NCI-H1092 treated with DMSO at 0.1 percent for 48 hours (cell line): ENCODE measurements at places on chromosomes 5 and 9.
A peak's percentile ranks its signal among the peaks of the same experiment; 100 is the strongest.

GRCh38 chr5:142390334-142390733, 65.5 kb upstream of the SPRY4 start:
- DNase-seq = no peak

- no peak for DNase-seq
Measured at GRCh38 chr5:31412324-31412723, 119.6 kb downstream of the DROSHA start.

DNA sequence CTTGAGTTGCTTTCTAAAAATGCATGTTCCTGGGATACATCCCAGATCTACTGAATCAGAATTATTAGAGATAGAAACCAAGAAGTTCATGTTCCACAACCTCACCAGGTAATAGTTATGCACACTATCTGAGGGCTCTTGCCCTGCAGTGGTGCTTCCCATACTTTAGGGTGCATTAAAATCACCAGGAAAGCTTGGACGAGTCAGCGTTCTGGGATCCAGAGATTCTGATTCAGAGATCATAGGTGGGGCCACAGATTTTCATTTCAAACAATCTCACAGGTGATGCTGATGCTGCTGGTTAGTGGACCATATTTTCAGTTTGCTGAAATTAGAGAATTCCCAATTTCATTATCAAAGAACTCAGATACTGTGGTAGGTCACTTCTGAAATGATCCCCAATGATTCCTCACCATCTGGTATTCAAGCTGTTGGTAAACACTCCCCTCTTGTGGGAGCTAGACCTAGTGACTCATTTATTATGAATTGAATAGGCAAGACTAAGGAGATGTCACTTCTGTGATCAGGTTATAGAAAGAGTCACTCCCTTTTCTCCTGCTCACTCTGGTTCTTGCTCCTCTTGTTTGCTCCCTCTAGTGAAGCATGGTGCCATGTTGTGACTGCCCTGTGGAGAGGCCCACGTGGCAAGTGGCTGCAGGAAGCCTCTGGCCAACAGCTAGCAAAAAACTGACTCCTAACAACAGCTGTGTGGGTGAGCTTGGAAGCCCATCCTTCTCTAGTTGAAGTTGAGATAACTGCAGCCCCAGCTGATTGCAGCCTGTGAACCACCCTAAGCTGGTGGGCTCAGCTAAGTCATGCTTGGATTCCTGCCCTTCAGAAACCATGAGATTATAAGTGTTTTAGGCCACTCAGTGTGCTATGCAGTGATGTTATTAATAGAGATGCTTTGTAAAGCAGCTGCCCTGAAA, 59.8 kb downstream of the SH3TC2 start:
- DNase-seq = no peak

DNA sequence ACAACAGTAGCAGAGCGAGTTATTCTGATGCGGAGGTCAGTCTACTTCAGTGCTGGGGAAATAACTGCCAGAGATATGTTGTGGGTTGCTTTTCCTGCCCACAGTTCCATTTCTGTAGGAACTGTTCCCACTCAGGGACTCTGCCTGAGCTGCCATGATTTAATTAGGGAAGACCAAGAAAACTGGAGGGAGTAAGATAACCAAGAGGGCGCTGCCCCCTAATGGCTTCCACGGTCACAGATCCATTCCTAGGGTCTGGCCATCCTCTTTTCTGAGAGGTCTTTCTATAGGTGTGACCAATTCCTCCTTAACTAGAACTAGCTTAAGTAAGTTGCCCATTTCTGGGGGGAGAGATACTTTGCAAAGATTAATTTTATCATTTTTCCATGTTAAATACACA, 125.9 kb downstream of the APBA1 start:
- peak; percentile 69 for DNase-seq

- DNase-seq = no peak
Measured at GRCh38 chr9:94921656-94922055, 195.2 kb downstream of the AOPEP start.

GRCh38 chr9:125095821-125096443, 47.4 kb downstream of the SCAI start:
- DNase-seq = no peak

DNA sequence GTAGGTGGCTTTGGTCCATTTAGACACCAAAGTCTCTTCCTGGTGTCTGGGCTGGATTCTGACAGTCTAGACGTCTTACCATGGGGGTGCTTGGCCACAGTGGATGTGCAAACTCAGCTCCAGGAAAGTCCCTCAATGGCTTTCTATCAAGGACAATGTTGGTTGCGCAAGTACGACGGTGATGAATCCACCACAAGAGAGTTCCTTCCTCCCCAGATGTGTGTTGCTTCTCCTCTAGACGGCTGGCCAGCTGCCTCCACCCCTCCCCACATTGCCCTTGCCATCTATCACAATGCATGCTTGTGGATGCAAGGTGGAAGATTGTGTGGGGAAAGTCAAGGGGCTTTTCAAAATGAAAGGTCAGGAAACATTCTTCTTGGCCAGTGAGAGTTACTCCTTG, 89.7 kb upstream of the IRX2 start:
- no peak for DNase-seq

DNA sequence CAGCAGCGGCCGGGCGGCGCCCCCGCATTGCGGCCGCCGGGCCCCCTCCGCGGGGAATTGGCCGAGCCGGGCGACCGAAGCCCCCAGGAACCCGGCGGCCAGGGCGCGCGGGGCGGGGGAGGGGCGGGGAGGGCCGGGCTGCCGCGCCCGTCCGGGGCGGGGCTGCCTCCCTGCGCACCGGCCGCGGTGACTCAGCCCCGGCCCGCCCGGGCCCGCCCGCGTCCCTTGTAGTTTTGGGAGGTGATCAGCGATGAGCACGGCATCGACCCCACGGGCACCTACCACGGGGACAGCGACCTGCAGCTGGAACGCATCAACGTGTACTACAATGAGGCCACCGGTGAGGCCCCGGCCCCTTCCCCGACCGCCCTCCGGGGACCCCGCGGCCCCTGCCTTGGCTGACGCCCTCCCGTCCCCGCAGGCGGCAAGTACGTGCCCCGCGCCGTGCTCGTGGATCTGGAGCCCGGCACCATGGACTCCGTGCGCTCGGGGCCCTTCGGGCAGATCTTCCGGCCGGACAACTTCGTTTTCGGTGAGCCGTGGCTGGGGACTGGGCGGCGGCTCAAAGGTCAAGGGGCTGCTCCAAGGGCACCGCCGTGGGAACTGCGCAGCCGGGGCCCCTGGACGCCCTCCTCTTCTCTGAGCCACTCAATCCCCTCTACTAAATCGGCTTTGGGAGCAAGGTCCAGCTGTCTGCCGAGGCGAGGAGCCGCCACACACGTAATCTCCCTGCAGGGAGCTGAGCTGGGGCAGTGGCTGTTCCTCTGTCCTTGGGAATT, 592 bp downstream of the TUBB4B start:
- no peak for DNase-seq

- DNase-seq = no peak
Measured at GRCh38 chr5:146344155-146345118, 5.8 kb downstream of the POU4F3 start.

DNA sequence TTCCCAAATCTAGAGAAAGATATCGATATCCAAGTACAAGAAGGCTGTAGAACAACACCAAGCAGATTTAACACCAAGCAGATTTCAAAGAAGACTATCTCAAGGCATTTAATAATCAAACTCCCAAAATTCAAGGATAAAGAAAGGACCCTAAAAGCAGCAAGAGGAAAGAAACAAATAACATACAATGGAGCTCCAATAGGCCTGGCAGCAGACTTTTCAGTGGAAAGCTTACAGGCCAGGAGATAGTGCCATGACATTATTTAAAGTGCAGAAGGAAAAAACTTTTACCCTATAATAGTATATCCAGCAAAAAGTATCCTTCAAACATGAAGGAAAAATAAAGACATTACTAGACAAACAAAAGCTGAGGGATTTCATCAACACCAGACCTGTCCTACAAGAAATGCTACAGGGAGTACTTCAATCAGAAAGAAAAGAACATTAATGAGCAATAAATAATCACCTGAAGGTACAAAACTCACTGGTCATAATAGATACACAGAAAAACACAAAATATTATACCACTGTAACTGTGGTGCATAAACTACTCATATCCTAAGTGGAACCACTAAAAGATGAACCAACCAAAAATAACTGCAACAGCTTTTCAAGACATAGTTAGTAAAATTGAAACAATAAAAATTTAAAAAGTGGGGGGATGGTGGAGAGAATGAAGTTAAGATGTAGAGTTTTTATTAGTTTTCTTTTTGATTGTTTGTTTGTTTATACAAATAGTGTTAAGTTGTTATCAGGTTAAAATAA, 267.2 kb downstream of the AUH start:
- no peak for DNase-seq
